ENCODE measurements at places on chromosomes 6 and 20. TPM values are rescaled to one million over a fixed set of nuclear protein-coding genes. Genes with fewer than 3 reads are reported as not detected.
A peak's percentile ranks its signal among the peaks of the same experiment; 100 is the strongest.

GRCh38 chr6:43713643-43714310 is 26.2 kb upstream of the MRPS18A start:
- DNase-seq: no peak

DNA sequence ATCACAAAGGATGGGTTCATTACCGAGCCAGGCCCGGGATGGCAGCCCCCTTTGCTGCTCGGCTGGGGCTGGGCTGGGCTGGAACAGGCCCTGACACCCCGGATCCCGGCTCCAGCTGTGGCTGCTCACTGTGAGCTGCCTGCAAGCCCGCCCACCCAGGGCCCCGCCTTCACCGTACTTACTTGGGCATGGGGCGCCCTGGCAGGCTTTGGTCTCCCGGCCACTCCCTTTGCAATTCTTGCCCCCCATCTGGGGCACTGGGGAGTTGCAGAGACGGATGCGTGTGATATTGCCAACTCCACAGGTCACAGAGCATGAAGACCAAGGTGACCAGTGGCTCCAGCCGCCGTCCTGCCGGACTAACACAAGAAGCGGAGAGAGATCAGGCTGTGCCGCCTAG is 16.7 kb downstream of the THBS2 start:
- DNase-seq: no peak

The ARMH2 gene
- total RNA-seq: not detected

The SIRPD gene
- not detected for total RNA-seq

- DNase-seq: no peak
Observed at GRCh38 chr20:32559753-32560380, 25.3 kb downstream of the NOL4L start.

The FRS3 gene
- 4.4 TPM for total RNA-seq

- DNase-seq: peak; percentile 61
Observed at GRCh38 chr20:51339721-51340450, 202.6 kb downstream of the NFATC2 start.

The RCAN2 gene
- total RNA-seq: 0.46 TPM

DNA sequence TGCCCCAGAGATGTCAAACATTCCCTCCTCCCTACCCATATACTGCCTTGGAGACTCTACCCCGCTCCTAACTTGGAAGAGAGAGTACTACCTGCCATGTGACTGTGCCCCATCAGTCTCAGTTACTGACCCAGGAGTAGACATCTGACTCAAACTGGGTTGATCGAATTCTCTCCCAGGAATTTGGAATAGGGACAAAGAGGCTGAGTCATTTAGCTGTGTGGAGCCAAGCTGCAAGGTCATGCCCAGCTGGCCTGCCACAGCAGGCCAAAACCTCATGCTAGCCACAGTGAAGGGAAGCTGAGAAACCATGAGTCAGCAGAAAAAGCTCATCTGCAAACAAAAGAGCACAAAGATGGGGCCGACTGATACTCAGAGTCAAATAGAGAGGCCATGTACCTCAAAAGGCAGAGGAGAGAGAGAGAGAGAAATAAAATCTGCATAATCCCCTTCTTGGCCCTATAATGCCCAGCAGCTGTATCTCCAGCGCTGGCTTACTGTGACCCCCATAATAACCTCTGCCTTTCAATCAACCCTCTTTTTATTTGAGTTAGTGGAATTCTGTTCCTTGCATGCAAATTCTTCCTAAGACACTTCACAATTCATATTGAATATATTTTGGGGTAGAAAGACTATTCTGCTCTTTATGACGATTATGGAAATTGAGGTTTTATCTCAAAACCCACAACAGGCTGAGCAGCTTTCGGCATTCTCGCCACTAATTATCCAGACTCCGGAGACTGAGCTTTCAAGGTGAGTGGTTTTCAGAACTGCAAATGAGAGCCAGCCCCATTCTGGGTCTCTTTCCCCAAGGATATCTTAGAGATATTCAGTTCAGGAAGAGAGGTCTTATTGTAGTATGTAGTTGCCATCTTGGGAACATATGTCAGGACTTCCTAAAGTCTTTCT is 21.4 kb upstream of the AKIRIN2 start:
- DNase-seq: peak; percentile 51

The TTI1 gene
- total RNA-seq: 23.2 TPM

- DNase-seq: peak; percentile 83
Observed at GRCh38 chr20:46122071-46122470, 4.0 kb downstream of the CD40 start.

DNA sequence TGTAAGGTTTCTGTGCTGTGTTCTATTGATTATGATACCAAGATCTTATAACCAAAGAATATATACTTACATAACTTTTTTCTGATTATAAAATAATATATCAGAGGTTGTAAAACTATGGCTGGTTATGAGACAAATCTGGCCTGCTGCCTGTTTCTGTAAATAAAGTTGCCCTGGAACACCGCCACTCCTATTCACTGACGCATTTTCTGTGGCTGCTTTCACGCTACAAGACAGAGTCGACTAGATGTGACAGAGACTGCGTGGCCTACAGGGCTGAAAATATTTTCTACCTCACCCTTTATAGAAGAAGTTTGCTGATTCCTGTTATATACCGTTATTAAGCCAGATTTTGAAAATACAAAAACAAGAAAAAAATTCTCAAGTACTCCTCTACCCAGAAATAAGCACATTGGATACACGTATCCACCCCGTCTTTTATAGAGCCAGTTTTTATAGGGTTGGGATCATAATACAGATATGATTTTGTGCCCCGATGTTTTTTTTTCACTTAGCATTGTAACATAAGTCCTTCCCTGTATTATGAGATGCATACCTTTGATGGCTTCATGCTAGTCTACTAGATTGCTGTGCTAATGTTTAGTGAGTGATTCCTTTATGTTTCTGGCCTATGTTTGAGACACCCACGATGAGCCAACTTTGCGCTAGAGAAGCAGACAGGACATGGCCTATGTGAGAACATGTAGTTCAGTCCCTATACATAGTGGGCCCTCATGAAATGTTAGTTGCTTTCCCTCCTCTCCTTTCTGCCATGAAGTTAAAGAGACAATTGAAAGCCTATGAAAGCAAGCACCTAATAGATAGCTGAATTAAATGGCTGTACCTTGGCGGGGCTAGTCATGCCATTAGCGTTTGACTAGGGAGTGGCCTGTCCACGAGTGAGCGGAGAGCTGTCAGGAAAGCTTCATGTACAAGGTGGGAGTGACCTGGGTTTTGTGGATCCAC is 98.1 kb upstream of the KCNK16 start:
- DNase-seq: no peak

DNA sequence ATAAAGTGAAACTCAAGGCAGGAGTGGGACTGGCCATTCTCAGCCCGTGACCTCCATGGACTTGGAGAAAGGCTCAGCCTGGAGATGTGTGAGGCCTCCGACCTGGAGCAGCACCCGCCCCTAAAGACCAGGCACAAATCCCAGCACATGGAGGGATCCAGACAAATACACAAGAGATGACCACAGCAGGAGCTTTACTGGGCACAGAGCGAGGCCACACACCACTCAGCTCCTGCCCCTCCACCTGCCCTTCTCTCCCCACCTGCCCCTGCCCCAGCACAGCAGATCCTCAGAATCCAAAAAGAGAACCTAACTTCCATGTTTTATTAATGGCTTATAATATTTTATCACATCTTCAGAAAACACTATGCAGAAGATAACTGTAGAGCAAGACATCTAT is 20.4 kb upstream of the MICB start:
- no peak for DNase-seq

DNA sequence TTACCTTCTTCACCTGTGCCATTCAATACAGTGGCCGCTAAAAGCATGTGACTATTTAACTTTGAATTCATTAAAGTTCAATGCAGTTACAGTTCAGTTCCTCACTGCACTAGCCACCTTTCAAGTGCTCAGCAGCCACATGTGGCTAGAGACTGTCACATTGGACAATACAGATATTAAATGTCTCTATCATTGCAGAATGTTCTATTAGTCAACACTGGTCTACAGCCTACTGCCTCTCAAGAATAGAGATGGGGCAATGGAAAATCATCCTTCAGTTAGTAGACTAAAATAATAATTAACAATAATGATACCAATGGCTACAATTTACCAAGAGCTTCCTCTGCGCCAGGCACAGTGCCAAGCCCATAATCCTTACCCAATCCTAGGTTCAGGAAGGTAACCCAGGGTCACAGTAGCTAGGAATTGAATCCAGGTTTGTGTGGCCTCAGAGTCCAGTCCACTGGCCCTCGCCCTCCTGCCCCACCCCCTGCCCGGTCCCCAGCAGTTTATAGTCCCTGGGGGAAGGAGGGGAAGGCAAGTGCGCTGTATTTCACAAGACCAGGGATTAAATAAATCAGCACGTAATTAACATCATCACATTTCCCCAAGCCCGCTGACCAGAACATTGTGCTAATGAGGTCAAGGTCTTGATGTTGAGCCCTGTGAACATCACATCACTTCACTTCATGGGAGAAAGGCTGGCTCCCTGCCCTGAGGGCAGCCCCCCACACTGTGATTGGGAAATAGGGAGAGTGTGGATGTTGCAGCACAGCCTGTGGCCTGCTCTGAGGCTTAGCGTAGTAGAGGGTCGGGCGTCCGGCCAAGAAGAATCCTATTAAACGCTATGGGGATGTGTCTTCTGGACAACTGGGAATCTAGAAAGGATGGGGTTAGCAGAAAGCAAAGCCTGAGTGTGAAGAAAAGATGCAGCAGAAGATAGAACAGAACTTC is 147.2 kb downstream of the VEGFA start:
- DNase-seq: no peak

DNA sequence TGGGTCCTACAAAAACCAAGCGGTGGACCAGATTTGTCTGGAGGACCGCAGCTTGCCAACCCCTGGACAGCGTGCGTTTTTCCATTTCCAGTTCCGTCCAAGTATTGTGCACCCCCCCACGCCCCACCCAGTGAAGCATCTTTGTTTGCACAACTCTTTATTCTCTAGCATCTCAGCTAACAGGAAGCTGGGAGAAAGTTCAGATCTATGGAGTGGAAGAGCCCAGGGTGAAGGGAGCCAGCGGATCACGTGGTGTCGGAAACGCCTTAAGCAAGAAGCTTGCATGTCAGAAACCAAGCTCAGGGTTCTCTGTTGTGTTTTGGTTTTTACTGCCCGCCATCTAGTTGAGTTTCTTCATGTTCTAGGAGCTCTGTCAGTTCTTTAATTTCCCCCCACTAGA is 29.9 kb downstream of the ARID1B start:
- no peak for DNase-seq

GRCh38 chr6:18753076-18753475 is 365.9 kb downstream of the RNF144B start:
- DNase-seq: no peak

DNA sequence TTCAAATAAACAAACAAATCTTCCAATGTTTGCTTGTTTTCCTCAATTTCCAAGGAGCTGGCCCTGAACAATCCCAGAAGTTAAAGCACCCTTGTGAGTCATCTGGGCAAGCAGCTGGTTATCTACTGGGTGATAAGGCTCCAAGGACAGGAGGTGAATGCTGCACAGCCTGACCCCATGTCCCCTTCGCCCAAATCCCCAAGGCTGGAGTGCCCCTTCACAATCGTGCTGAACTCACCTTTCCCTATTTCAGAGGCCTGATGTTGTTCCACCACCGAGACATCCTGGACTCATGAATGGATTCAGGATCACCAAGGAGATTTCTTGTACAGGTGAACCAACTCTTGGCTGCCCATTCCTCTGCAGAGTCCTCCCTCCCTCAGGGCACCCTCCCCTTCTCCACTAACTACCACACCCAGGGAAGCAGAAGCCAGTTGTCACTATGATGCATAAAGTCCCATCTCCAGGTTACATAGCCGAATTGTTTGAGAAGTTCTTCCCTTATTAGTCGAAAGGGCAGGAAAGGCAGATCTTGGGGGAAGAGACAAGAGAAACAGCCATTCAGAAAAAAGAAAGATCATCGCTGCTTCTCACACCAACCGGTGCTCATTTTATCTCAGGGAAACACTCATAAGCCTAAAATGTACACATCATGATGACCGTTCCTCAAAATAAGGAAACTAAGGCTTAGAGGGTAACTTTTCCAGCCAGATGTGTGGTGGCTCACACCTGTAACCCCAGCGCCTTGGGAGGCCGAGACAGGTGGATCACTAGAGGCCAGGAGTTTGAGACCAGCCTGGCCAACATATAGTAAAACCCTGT is 138.8 kb upstream of the RREB1 start:
- DNase-seq: no peak

- DNase-seq: no peak
Observed at GRCh38 chr6:151007076-151007475, 141.6 kb downstream of the MTHFD1L start.

DNA sequence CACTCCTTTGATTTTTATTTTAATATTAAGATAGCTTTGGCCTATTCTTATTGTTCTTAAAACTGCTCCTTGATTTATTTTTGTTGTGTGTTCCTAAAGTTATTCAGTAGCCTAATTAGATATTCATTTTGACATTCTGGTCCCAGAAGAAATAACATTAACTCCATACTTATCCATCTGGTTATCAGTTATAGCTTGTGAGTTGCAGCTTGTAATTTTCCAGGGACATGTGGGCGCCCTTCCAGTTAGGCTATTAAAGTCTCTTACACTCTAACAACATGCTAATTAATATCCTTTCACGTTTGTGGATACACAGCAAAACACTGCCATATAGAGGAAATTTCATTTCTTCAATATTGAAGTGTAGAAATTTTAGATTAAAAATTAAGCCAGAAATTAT is 987.5 kb downstream of the HACE1 start:
- DNase-seq: no peak

GRCh38 chr6:156703719-156704118 is 73.5 kb upstream of the ARID1B start:
- DNase-seq: peak; percentile 77

The DACT2 gene
- not detected for total RNA-seq

- no peak for DNase-seq
Observed at GRCh38 chr20:16824664-16825063, 76.5 kb downstream of the OTOR start.

The ZFP57 gene
- total RNA-seq: not detected

GRCh38 chr6:139565591-139565990 is 191.1 kb upstream of the CITED2 start:
- DNase-seq: no peak

The TRIM40 gene
- total RNA-seq: not detected

All from endothelial cell of umbilical vein (primary cell).